SJSA1 (cell line): ENCODE measurements at places on chromosomes 7 and 10.

- DNase-seq: peak; percentile 19
Measured at GRCh38 chr10:5811387-5811821, 1.8 kb downstream of the GDI2 start.

GRCh38 chr10:38094927-38095574 lies 914 bp downstream of the ZNF37A start:
- no peak for DNase-seq

DNA sequence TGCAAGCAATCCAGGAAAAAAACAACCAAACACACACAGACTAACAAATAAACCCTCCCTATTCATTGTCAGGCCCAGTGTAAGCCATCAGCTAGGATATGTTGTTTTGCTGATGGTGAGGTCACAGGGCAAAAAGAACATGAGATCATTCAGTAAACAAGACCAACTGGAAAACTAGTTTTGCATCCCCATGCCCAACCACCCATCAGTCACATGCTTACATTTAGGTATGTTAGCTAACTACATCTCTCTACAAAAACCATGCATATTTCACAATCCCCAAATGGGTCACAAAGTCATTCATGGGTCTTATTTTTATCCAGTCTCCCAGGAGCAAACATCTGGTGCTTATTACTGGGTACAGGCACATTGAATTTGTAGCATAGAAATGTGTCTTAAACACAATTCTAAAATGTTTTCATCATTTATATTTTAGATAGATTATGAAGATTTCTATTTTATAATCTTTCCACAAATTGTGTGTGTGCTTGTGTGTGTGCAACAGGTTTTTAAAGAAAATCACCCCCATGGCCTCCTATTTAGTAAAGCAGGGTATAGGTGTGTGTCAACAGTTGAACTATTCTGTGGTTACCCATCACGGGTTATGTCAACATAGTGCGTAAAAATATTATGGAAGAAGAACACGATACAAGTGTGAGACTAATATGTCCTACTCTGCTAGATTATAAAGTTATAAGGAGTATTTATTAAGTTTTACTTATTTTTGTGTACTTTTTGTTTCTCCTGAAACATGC lies 103.8 kb upstream of the AKR1E2 start:
- DNase-seq: no peak

DNA sequence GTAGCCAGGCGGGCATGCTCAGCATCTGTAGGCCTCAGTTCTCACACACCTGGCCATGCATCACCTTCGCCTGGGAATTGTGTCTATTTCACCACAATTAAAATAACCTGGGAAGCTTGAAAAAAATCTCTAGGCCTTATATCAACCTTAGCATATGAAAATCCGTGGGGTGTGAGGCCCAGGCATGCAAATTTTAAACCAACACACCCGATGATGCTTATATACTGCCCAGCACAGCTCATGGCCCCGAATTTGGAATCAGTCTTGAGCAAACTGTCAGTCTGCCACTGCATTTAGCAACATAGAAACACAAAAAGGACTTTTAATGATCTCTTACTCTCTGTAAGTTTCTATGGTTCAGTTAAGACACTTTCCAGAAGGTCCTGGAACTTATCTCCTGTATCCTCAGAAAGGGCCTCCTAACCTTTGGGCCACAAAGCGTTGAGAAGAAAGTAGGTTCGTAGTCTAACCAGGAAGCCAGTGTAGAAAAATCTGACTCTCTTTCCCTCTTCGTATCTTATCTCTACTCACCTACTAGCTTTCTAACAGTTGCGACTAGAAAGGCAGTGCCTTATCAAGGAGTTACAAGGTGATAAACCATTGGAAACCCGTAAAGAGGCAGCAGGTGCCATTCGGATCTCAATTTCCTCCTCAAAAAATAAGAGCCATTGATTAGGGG lies 12.0 kb upstream of the DMBT1 start:
- DNase-seq: no peak

DNA sequence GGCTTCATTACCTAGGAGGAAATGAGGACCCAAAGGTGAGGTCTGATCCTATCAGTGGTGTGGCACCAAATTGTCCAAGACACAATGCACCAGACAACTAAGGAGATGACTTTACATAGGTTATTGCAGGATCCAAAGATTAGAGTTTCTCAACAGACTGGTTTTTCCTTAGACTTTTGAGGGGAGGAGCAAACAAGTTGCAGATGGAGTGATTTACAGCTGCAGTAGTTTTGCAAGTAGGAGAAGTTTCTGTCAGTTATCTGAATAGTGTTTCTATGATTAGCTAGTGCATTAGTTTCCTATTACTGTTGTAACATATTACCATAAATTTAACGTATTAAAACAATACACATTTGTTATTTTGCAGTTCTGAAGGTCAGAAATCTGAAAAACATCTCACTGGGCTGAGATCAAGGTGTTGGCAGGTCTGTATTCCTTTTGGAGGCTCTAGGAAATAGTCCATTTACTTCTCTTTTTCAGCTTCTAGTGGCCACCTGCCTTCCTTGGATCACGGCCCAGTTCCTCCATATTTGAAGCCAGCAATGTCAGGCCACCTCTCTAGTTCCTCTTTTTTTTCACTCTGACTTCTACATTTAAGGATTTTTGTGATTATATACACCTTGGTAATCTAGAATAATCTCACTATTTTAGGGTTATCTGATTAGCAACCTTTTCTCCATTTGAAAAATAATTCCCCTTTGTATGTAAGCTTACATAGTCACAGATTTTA lies 994.9 kb downstream of the REEP3 start:
- DNase-seq: no peak

GRCh38 chr7:27952456-27953285 lies 212.7 kb downstream of the TAX1BP1 start:
- no peak for DNase-seq

DNA sequence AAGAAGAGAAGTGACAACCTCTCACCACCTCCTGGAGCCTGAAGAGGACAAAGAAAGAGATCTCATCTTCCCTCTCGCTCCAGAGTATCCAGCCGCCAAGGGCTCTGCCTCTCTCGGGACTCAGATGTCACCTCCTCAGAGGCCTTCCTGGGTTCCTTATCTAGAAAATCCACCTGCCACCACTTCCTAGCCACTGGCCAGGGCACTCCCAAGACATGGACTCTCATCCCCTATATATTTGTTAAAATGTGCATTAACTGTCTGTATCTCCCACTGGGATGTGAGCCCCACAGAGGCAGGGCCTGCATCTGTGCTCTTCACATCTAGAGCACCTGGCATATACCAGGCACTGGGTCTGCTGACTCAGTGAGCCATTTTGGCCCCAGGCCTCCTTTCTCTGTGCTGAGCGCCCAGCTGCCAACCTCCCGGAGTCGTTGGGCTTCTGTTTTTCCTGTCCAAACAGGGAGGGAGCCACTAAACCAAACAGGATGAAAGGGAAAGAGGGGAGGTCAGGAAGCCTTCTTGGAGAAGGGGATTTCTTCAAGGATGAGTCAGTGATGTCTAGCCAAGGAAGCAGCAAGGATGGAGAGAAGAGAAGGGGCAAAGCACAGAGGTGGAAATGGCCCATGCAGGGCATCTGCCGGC lies 58.9 kb downstream of the KCNMA1 start:
- DNase-seq: peak; percentile 55

DNA sequence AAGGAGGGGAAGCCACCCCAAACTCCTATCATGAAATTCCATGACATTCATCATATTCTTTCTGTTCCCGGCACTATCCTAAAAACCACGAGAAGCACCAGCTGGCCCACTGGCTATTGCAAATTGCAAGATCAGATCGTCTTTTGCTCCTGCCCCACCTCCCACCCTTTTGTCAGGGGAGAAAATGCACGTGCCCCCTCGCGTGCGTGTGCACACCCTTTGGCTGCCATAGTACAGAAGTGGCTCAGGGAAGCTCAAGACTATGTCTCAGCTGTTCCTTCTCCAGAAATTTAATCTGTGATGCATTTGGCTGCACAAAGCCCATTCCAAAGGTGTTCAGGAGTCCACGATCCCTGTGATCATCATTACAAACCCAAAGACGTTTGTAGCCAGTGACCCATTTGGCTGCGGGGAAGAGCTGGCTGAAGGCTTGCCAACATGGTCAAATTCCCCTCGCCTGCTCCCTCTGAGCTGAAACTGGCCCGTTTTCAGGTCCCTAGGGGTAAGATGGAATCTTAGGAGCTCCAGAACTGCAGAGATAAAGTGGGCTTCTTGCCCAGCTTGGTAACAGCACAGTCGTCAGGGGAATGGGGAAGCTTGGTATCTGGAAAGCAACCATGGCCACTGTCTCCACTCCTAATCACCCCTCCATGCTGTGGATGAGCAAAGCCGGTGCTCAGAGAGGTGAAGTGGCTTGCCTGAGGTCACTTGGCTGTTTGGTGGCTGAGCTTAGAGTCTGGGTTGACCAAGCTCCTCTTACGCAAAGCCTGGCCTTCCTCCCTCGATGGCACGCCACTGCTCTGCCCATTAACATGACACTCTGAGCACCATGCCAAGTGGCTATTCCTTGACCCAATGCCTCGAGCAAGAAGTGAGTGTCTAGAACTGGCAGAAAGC lies 155.4 kb downstream of the NEURL1 start:
- DNase-seq: no peak

DNA sequence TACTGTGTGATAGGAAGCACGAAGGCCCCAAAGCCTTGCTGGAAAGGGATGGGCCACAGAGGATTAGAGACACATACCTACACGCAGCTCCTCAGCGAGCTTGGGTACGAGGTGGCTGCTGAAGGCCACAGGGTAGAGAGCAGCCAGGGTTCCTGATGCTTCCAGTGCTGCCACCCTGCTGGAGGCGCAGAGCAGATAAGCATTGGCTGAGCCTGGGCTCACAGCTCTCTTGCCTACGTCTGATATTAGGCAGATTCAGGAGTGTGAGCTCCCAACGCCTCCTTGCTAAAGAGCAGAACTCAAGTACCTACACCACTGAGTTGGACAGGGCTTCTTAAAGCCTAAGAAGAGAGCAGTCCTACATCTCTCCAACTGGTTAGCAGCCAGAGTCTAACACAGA lies 20.0 kb downstream of the ZDHHC16 start:
- no peak for DNase-seq

DNA sequence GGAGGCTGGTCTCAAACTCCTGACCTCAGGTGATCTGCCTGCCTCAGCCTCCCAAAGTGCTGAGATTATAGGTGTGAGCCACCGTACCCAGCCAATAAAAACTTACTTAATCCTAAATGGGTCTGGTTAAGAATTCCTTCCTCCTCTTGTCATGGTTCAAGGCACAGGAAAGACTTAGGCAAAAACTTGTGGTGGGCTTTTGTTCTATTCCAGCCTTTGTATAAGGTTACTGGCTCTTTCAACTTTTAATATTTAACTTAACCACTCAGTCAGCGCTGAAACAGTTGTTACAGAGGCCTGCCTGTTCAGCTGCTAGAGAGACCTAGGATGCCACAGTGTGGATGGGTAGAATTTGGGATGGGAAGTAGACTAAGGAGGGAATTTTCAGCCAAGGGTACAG lies 28.1 kb upstream of the GARS1 start:
- no peak for DNase-seq

GRCh38 chr7:41431671-41432070 lies 271.2 kb downstream of the INHBA start:
- DNase-seq: peak; percentile 70

GRCh38 chr7:73768641-73769480 lies 1.2 kb downstream of the CLDN3 start:
- DNase-seq: no peak

DNA sequence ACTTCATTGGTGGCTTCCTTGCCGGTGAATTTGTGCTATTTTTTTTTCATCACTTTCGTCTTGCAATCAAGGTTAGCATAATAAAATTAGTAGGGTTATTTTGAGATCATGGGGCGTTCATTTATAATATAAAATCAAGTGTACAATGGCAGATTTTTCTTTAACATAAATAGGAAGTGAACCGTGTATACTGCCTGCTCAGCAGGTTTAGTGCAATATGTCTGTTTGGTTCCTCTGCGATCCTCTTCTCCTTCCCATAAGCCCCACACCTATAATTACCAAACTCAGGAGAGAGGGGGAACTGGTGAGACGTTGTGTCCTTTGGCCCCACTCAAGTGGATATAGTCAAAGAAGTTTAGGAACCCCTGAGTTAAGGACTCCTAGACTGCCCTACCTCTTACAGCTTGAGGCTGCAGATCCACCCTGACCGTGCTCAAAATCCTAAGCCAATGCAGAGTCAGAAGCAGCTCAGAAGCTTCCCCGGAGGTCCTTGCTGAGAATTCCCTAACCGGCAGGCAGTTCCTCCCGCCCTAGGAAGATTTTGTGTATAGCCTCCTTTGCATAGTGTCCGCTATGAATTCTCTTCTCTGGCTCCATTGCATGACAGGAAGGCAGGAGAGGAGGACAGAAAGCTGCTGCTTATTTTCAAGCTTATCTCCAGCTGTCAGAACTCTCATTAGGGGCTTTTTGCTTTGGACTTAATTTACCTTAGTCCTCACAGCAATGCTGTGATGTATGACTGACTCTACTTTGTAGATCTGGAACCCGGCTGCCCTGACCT lies 41.5 kb downstream of the PYROXD2 start:
- DNase-seq: no peak

GRCh38 chr10:86205306-86206239 lies 161.0 kb downstream of the GRID1 start:
- no peak for DNase-seq

DNA sequence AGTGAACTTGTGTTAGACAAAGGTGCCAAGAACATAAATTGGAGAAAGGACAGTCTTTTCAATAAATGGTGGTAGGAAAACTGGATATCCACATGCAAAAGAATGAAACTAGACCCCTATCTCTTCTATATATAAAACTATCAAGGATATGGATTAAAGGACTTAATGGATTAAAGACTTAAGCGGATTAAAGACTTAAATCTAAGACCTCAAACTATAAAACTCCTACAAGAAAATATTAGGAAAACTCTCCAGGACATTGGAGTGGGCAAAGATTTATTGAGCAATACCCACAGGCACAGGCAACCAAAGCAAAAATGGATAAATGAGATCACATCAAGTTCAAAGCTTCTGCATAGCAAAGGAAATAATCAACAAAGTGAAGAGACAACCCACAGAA lies 242.9 kb upstream of the MEOX2 start:
- no peak for DNase-seq

GRCh38 chr7:129889133-129889844 lies 63.5 kb downstream of the UBE2H start:
- no peak for DNase-seq
